ENCODE measurements at places on chromosomes 16 and 17.

- no peak for DNase-seq
Observed at GRCh38 chr17:46771561-46772474, 46.7 kb downstream of the WNT3 start.

- no peak for DNase-seq
Observed at GRCh38 chr17:50906443-50906842, 40.3 kb upstream of the TOB1 start.

DNA sequence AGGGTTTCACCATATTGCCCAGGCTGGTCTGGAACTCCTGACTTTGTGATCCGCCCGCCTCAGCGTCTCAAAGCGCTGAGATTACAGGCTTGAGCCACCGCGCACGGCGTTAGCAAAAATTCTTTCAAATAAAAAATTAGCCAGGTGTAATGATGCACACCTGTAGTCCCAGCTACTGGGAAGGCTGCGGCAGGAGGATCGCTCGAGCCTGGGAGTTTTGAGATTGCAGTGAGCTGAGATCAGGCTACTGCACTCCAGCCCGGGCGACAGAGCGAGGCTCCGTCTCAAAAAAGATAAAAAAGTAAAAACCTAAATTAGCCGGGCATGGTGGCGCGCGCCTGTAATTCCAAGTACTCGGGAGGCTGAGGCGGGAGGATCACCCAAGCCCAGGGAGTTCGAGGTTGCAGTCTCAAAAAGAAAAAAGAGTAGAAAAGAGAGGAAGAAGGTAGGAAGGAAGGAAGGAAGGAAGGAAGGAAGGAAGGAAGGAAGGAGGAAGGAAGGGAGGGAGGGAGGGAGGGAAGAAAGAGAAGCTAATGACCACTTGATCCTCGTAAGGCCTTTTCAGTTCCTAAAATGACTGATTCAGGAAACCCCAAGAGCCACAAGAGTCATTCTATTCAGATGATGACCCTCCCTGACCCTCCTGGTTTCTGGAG is 59.2 kb downstream of the SRL start:
- DNase-seq: no peak

GRCh38 chr17:1996800-1997288 is 28.3 kb downstream of the RTN4RL1 start:
- no peak for DNase-seq

- no peak for DNase-seq
Observed at GRCh38 chr17:76635039-76635438, 8.5 kb downstream of the ST6GALNAC1 start.

DNA sequence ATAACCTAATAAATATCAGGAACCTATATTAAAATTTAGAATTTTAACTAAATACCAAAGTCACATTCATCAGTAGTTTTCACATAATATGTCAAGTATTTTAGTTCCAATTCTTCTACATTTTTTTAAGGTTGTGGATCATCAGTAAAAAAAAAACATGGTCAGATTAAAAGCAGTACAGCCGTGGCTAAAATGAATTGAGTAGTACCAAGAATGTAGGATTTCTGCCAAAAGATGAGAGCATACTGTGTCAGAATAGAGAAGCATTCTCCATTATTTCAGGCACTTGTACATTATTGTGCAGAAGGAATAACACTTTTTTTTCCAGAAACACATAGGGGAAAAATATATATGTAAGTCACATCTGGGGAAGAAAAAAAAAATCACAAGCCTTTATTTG is 1176.1 kb downstream of the CDH11 start:
- no peak for DNase-seq

DNA sequence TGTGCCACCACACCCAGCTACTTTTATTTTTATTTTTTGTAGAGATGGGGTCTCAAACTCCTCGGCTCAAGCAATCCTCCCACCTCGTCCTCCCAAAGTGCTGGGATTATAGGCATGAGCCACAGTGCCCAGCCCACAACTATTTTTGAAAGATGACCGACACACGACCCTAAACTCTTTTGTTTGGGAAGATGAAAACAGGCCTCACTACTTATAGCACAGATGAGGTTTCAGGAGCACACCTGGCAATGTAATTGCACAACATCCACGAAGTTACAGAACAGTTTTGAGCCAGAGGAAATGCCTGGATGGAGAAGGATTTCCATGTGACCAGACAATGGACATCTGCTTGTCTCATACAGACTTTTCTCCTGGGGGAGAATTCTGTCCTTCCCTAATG is 43.4 kb upstream of the PRSS54 start:
- DNase-seq: no peak

GRCh38 chr17:14101976-14102375 is 32.7 kb downstream of the COX10 start:
- no peak for DNase-seq

- no peak for DNase-seq
Observed at GRCh38 chr16:73521499-73521898, 473.6 kb upstream of the ZFHX3 start.

- DNase-seq: no peak
Observed at GRCh38 chr17:72104863-72105234, 16.0 kb upstream of the SOX9 start.

DNA sequence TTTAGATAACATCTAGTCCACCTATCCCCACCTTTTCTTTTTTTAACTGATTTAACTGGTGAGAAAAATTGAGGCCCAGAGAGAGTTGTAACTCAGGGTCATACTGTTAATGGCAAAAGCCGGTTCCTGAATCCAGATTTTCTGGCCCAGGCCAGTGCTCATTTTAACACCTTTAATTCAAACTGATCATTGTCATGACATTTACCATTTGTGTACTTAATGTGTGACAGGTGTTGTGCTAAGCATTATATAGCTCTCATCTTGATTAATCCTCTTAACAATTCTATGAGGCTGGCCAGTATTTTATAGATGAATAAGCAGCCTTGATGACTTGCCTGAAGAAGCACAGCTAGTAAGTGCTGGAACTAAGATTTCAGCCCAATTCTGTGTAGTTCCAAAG is 14.4 kb downstream of the RHOT1 start:
- DNase-seq: no peak

DNA sequence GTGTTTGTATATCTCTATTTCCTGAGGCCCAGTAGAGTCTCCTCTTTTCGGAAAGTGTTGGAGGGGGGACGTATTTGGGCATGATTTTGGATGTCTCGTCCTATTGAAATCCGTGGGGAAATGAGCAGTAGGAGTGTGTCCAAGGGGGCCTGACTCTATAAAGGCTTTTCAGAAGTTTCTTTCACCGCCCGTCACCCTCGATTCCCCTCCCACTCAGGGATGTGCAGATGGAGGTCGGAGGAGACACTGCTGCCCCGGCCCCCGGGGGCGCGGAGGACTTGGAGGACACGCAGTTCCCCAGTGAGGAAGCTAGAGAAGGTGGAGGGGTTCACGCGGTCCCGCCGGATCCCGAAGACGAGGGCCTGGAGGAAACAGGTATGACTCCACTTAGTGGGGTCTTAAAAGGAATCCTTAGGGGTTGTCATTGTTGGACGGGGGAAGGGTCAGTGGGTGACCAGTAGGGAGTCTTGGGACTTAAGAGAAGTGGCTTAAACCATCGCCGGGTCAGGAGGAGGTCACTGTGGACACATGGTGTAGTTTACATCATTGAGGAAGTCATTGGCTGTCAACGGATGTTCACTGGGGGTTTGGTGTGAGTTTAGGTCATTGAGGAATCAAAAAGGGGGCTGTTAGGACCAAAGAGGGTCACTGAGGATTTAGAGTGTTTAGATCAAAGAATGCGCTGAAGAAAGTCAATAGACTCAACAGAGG is 424 bp downstream of the MON1B start:
- peak; percentile 17 for DNase-seq

DNA sequence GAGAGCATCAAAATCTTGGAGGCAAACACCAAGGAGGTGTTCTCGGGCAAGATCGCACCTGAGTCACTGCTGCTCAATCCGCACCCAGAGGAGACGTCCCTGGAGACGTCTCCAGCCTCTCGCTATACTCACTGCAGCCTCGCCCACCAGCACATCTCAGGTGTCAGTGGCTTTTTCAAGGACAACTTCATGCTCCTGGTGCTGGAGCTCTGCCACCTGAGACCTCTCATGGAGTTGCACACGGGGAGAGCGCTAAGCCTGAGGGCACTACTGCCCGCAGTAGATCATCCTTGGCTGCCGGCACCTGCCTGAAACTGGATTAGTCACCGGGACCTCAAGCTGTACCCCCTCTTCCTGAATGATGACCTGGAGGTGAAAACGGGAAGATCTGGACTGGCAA is 2.6 kb upstream of the MBTPS1 start:
- no peak for DNase-seq

- no peak for DNase-seq
Observed at GRCh38 chr16:66598111-66598510, 6.4 kb upstream of the CMTM3 start.

- DNase-seq: peak; percentile 11
Observed at GRCh38 chr17:57294629-57295501, 38.5 kb downstream of the MSI2 start.

DNA sequence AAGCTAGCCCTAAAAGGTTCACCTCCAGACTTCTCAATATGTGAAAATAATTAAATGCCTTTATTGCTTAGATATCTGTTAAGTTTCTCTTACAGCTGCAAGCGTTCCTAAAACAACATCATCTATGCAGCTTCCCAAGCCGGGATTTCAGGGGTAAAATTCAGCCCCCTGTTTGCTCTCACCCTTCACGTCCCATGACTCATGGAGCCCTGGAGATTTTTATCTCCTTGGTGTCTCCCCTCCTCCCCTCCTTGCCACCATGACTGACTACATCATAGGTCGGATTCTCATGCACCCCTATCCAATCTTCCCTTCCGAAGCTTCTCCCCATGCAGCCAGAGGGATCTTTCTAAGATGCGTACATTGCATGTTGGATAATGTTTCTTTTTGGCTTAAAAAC is 21.0 kb upstream of the CACNG4 start:
- no peak for DNase-seq

DNA sequence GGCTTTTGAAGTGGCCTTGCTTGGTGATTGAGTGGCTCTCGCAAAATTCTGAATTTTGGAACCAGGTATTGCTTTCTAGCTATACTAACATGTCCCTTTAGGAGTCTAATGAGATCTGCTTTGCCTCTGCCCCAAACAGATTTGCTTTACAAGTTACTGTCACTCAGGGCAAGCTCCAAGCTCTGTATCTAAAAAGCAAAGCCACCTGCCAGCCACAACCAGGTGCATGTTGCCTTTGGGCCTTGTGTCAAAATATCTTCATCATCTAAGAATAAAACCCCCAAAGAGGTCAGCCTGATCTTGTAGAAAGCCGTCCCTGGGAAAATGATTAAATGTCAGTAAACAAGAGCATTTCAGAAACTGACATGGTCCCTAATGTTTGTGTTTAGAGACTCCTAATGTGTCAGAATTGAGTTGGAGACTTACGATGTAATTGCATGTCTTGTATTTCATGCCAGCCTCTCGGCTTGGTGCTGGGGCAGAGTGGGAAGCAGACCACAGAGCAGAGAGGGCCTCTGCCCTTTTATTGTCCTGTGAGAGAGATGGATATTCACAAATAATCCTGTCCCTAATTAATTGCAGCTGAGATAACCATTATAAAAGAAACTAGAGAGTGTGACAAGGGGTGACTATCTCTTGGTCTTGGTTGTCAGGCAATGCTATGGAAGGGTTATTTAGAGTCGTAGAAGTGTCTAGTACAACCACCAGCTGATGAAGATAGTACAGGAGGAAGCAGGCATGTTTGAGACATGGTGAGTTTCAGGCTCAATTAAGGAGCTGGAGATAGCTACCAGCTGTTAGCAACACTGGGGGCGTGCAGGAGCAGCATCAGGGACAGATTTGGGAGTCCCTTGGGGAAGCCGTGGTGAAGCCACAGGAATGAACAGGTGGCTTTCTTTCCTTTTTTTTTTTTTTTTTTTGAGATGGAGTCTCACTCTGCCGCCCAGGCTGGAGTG is 90.7 kb downstream of the PITPNC1 start:
- DNase-seq: no peak

DNA sequence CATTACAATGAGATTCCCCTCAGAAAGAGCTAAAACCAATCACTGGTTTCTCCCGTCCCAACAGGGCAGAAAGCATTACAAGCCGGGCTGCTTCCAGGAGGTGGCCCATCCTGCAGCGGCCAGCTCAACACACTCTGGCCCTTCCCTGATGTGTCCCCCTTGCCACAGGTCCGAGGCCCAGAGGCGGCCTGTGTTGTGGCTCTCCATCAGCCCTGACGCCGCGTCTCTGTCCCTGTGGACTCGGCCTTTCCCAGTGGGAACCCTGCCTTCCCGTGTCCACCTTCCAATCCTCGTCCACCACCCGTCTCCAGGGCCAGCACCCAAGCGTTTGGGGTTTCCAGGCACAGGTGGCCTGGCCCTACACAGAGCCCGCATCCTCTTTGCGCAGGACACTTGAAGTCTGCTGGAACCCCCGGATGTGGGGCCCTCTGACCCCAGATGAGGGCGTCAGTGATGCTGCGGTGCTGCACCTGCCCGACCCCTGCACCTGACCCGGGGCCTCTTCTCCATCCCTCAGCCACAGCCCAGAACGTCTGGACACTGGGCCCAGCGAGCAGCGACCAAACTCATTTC is 21.1 kb downstream of the RAB40B start:
- DNase-seq: no peak

GRCh38 chr17:17626151-17626805 is 34.8 kb upstream of the PEMT start:
- no peak for DNase-seq

DNA sequence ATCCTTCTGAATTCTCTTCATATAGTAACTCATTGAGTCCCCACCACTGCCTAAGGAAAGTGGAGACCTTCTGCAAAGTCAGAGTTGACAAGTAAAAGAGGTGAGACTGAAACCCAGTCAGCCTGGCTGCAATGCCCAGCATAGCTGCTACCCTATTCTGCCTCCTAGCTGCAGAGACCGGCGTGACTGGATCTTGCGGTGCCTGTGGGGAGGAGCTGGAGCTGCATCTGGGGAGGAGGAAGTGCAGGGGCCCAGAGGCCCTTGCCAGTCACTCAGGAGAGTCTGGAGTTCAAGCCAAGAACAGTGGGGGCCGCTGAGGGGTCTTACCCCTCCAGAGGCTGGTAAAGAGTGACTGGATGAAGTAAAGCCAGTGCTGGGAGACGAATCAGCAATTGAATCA is 35.0 kb upstream of the ZNF423 start:
- DNase-seq: no peak

GRCh38 chr16:69040144-69040909 is 65.1 kb upstream of the HAS3 start:
- no peak for DNase-seq

- DNase-seq: no peak
Observed at GRCh38 chr16:68380348-68380670, 68.0 kb downstream of the SMPD3 start.

GRCh38 chr17:30449480-30449879 is 27.7 kb upstream of the GOSR1 start:
- no peak for DNase-seq

Measured in stimulated activated CD8-positive, alpha-beta memory T cell treated with anti-CD3 and anti-CD28 coated beads, Interleukin-4, amount 100 ng/mL, for 1 hour (primary cell).